H7 (cell line): ENCODE measurements at places on chromosomes 16 and 17. TPM values are rescaled to one million over a fixed set of nuclear protein-coding genes. Genes with fewer than 3 reads are reported as not detected.

Gene TMIGD1
- not detected in 2 replicates for total RNA-seq

Gene PRCD
- 0.70 and 0.83 TPM in 2 replicates for total RNA-seq

- DNase-seq = no peak
These were observed 260.4 kb downstream of the CEP112 start for GRCh38 chr17:65931246-65932149.

Gene CCDC40
- 3.8 and 4.2 TPM in 2 replicates for total RNA-seq

DNA sequence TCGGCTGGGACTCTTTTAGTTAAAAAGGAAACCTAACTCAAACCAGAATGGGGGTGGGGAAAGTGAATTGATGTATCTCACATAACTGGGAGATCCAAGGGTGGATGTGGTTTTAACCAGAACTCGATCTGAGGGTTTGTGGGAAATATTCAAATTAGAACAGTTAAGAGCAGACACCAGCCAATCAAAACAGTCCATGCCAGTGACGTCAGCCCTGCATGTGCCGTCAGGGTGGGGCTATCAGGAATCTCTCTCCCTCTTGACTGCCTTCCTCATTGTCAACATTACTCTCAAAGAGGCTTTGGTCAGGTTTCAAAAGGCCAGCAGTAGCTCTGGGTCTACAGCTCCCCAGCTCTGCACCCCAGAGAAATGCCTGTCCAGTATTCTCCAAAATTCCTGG lies 94.2 kb upstream of the HSBP1 start:
- peak; percentile 50 for DNase-seq

DNA sequence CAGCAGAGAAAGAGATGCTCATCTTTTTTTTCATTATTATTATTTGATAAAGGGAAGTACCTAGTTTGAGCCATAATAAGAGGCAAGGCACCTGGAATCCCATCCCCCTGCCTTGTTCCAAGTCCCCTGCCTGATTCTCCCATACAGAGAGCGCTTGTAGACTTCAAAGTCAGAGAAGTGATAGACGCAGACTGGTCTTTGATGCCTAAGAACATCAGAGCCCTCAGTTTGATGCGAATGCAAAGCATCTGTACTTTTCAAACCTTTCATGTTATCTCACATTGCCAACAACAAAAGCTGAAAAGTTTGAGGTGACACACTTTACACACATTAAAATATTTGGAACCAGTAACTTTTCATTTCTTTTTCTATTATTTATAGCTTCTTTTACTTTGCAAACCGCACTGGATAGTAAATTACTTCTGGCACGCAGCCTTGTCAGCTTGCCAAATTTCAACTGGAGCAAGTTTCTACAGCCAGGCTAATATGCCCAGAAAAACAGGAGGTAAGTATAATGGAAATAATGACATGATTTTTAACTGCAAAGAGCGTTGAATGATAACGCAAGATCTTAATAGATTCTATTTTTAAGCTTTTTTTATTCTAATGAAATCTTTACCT lies 5.9 kb upstream of the UTP6 start:
- no peak for DNase-seq

GRCh38 chr17:3796110-3796821 lies 4.7 kb downstream of the ITGAE start:
- DNase-seq = peak; percentile 44

Gene SKAP1
- not detected in 2 replicates for total RNA-seq

DNA sequence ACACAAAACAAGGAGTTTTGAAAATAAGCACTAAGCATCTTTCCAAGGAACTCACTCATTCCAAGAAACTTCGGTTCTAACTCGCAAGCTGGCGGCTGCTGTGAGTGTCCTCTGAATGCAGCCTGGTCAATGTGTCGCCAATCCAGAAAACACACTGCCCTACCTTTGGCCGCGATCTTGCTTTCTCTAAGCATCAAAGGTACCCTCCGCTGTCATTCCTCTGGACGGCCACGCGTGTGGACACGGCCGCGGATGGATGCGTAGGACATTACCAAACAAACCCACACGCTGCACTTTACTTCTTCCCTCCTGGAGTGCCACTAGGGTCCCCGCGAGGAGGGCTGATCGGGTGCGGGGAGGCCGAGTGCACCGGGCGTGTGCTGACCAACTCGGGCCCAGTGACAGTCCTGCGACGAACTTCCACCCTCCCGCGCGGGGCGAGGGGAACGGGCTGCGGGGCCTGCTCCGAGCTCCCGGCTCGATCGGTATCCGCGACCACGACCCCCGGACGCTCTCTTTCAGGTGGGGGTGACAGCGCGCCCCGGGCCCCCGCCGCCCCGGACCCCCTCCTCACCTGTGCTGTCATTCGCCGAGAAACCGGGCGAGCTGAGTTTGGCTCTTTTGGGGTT lies 1.1 kb downstream of the CREBBP start:
- no peak for DNase-seq

DNA sequence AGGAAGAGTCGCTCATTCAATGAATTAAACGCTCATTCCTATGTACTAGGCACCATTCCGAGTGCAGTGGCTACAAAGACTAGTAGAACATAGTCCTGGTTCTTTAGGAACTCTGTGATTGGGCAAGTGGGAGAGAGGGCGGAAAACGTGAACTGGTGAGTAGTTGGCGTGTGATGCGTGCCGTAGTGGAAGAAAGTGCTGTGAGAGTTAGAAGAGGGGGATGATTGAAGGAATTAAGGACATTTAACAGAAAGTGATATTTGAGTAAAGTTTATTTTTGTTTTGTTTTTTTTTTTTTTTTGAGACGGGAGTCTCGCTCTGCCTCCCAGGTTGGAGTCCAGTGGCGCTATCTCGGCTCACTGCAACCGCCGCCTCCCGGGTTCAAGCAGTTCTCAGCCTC lies 7.9 kb upstream of the SLFN14 start:
- peak; percentile 26 for DNase-seq

DNA sequence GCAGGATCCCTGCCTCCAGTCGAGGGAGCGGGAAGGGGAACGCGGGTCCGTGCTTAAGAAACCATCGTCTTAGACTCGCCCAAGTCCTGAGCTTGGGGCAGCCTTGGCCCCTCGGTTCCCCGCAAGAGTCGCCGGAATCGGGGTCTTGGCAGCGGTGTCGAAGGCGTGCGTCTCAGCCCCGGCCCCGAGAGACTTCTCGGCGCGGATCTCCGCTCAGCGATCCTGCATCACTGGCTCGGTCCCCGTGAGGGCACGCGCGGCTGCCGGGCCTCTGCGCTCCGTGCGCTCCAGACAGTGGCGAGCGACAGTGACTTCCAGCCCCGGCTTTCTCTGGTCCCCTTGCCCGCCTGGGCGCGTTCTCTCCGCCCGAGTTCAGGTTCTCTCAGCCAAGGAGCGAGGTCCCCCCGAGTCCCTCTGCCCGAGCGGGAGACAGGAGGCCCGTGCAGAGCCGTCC lies 380 bp downstream of the HS3ST3A1 start:
- DNase-seq = peak; percentile 64

Gene PRPSAP1
- 51.9 and 56.8 TPM in 2 replicates for total RNA-seq
